ENCODE measurements at places on chromosomes 16 and 17.

DNA sequence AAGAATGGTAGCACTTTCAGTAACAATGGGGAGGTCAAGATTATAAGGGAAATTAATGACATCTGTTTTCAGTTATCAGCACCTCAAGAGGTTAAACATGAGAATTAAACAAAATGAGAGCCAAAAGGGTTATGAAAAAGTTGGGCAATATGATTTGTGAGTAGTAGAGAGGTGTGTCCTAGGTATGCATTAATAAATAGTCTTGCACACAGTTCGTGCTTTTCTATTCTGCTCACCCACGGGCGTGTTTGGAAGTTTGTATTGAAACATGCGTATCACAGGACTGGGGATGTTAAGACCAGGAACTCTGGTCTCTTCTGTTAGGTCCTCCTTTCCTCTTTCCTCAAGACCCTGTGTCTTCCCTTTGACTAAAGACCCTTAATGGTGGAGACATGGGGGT, 6.0 kb downstream of the BPTF start:
- DNase-seq, result no peak

- no peak for DNase-seq
Measured at GRCh38 chr16:30985401-30986128, 558 bp downstream of the HSD3B7 start.

GRCh38 chr16:7366041-7366440, 33.4 kb downstream of the RBFOX1 start:
- DNase-seq, result no peak

DNA sequence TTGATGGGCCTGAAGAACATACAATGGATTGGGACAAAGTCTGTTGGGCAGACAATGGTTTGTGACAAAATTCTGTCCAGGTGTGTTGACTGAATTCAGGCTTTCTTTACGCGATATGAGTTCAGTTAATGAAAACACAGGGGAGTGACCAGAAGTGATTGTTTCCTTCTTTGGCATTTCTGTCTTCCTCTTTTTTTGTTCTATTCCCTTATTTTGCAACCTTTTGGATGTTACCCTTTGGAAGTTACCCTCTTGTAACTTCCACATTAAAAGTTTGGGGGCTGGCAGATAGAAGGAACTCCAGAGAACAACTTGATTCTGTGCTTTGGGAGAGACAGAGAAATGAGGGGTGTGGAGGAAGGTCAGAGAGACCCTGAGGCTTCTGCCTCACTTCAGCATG, 126.7 kb downstream of the PITPNC1 start:
- DNase-seq, result no peak

DNA sequence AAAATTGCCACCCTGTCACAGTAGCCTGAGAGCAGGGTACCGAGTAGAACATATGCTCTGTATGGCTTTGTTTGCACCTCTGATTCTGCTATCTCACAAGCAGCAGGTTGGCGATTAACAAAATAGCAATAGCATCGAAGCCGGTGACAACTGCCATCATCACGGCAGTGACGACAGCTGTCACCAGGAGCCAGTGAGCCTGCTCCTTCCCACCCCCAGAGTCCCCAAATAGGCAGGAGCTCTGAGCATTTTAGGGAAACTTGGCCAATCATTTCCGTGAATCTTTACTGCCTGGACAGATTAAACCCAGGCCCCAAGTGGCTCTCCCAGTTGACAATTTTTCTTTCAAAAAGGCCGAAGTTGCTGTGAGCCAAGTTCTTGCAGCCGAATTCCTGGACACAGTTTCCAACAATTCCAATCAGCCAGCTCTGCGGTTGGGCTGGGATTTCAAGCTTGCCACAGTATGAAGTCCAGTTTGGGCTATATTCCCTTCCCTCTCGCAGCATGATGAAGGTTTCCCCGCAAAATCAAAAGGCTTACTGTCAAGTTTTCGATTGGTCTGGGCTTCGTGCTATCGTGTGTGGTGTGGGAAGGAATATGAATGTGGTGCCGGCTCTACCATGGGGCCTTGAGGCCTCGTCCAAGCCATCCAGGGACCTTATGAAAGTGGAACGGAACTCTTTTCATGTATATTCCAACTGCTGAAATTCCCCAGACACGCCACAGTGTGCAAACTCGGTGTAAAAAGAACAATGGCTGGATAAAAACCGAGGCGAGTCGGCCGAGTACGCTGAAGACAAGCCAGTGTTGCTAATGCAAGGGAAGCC, 186.6 kb downstream of the C16orf78 start:
- peak; percentile 69 for DNase-seq

DNA sequence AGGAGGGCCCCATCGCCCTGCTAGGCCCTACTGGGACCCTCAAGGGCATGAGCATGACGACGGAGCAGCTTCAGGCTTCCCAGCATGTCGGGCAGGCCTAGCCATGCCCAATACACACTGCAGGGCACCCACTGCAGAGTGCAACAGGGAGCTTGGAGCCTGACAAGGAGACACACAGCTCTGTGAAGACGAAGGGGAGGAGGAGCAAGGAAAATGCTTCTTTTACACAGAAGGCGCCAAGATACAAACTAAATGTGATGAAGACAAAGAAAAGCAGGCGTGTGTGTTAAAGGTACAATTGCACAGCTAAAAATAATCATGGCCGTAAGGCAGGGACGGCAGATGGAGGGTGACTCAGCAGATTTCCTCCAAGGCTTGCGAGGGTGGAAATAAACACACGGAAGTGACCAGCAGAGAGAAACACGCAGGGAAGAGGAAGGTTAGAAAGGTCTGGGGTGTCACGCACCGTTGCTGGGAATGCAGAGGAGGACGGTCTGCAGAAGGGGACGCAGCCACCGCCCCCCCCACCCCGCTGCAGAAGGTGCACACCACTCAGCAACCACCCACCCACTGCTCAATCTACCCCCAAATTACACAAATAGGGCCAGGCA, 108.5 kb downstream of the ZNF778 start:
- DNase-seq, result peak; percentile 78

DNA sequence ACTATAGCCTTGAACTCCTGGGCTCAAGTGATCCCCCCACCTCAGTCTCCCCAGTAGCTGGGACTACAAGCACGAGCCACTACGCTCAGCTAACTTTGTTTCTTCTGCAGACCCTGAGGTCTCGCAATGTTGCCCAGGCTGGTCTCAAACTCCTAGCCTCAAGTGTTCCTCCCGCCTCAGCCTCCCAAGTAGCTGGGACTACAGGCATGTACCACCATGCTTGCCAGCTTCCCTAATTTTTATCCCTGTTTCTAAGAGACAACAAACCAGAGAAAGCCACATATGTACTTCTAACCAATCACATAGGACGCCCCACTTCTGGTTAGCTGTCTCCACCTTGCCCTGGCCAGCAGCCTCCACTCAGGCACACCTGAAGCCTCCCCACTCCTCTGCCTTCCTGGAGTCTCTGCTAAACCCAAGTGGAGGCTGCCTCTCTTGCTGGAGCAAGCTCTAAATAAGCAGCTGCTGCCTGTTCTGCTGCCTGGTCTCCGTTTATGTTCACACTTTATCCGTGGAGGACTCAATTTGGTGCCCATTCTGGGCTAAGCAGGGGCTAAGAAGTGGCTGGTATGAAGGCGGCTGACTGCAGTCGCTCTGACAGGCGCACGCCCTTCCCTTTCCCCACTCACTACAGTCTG, 24.7 kb downstream of the NSMCE1 start:
- no peak for DNase-seq

DNA sequence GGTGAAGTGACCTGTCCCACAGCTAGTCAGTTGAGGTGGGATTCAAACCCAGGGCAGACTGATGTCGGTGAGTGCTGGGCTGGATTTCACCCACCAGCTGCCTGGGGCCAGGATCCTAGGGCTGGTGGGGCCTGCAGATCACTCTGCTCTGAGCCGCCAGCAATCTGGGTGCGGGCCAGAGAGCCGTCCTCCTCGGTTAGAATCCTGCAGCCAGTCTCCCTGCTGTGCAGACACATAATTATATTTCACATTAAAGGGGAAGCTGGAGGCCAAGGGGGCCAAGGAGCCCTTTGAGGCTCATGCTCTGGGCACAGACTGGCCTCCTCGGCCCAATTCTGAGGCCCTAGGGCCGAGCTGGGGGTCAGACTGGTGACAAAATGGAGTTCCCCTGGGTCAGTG, 996 bp upstream of the KCNJ12 start:
- no peak for DNase-seq

- DNase-seq, result no peak
Measured at GRCh38 chr17:80978499-80979497, 12.8 kb upstream of the CHMP6 start.

- DNase-seq, result peak; percentile 48
Measured at GRCh38 chr16:67177743-67178699, 5.7 kb downstream of the MATCAP1 start.

DNA sequence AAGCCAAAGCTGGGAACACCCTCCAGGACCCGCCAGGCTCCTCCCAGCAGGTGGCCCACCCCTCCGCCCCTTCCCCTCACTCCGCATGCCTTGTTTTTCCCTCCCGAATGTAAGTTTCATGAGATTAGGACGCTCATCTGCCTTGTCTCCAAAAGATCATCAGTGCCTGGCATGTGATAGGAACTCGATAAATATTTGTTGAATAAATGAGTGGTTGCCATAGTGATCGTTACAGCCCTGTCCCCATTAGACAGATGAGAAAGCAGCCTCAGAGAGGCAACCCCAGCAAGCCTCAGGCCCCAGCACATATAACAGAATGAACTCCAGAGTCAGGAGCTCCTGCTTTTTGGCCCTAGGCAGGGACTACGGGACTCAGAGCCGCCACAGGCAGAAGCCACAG, 5.0 kb downstream of the CAMKK1 start:
- DNase-seq, result peak; percentile 29

DNA sequence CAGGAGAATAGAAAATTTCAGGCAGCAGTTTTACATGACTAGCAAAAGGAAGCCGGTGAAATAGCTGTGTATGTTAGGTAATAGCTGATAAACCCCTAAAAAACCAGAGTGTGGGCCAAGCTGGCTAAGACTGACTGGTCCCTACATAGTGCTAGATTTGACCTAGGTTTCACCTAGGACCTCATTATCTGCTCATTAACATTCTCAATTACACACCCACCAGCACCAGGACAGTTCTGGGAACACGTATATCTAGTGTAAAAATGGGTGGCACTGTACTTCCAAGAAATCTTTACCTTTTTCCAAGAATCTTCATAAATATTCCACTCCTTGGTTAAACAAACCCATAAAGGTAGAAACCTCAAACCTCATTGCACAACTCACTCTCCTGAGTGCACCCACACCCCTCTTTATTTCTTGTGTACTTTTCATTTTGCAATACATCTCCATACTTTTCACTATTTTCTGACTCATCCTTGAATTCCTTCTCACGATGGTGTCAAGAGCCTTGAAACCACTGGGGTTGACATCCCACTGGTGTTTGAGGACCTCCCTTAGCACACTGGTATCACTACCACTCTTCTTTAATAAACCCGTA, 262.7 kb upstream of the KCNJ16 start:
- DNase-seq, result no peak

Data from astrocyte of the spinal cord (primary cell).